ENCODE measurements at places on chromosomes 5 and 9. TPM values are rescaled to one million over a fixed set of nuclear protein-coding genes. Genes with fewer than 3 reads are reported as not detected.

Gene FAM221B
- not detected for total RNA-seq

Gene CFAP77
- not detected for total RNA-seq

Gene ATP6V1G1
- 82.6 TPM for total RNA-seq

Gene TICAM2
- total RNA-seq = 9.2 TPM

Gene SLC6A3
- not detected for total RNA-seq

Gene STKLD1
- total RNA-seq = not detected

Gene ORM2
- total RNA-seq = not detected

Gene GABRA1
- not detected for total RNA-seq

Gene TESK1
- 33.3 TPM for total RNA-seq

Gene JADE2
- total RNA-seq = 33.9 TPM

DNA sequence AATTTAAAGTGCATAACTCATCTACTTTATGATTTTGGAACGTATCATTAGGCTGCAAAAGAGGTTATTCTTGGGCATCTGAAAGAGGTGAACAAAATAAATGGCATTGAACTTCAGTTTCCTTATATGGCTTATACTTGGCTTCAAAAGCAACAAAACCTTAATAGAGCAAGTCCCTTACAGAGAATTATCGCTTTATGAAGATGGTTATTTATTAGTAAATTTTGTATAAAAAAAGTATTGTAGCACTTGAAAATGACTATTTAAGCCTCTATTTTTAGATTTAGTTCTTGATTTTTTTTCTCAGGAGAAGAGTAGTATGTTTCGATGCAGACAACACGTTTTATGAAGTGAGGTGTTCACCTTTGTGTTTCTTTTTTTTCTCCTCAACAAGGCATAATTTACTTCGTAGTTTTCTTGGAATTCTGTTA, 2.0 kb downstream of the ERBIN start:
- no peak for DNase-seq
- H3K36me3 ChIP-seq = peaks cover 58% of the 10 kb centered on the region

- no peaks in the 10 kb centered on the region for H3K36me3 ChIP-seq
- H3K4me1 ChIP-seq = peaks cover 18% of the 10 kb centered on the region
- no peak overlapping the region for H3K27ac ChIP-seq
- peaks cover 4% of the 10 kb centered on the region for H3K27me3 ChIP-seq
- DNase-seq = no peak
- no peak overlapping the region for H3K4me3 ChIP-seq
Observed at GRCh38 chr9:98603821-98604383, 104.8 kb downstream of the GABBR2 start.

DNA sequence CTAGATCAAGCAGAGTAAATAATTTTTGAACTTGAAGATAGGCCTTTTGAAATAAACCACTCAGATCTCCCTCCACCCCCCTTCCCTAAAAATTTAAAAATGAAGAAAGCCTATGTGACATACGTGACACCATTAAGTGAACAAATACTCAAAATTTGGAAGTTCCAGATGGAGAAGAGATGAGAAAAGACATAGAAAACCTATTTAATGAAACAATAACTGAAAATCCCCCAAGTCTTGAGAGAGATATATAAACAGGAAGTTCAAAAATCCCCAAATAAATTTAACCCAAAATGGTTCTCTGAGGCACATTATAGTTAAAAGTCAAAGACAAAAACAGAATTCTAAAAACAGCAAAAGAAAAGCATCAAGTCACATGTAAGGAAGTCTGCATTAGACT, 428.6 kb downstream of the PSAT1 start:
- peaks cover 14% of the 10 kb centered on the region for H3K4me1 ChIP-seq
- peaks cover 48% of the 10 kb centered on the region for H3K36me3 ChIP-seq
- no peak overlapping the region for H3K27ac ChIP-seq
- DNase-seq = no peak
- no peak overlapping the region for H3K4me3 ChIP-seq

- no peak overlapping the region for H3K27ac ChIP-seq
- no peaks in the 10 kb centered on the region for H3K36me3 ChIP-seq
- H3K4me1 ChIP-seq = peaks cover 8% of the 10 kb centered on the region
- peaks cover 7% of the 10 kb centered on the region for H3K27me3 ChIP-seq
- no peak overlapping the region for H3K4me3 ChIP-seq
- no peak for DNase-seq
Observed at GRCh38 chr9:133686642-133687575, 50.7 kb downstream of the DBH start.

- no peak for DNase-seq
- peaks cover 15% of the 10 kb centered on the region for H3K36me3 ChIP-seq
- H3K4me3 ChIP-seq = no peak overlapping the region
- peaks cover 2% of the 10 kb centered on the region for H3K27me3 ChIP-seq
Observed at GRCh38 chr5:10490927-10491672, 49.4 kb downstream of the ROPN1L start.

DNA sequence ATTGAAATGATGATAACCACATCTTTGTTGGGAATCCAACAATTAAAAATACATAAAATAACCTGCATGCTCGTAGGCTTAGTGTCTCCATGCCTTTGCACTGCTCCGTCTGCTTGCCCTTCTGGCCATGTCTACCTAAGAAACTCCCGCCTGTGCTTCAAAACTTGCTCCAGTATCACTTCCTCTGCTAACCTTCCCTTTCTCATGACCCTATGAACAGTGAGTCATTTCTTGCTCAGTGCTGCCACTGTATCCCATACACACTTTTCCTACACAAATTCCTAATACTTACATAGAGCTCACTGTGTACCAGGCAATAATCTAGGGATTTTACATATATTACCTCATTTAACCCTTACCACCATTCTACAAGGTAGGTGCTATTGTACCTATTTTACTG, 33.5 kb downstream of the TMEM245 start:
- no peak for DNase-seq
- H3K4me1 ChIP-seq = peaks cover 40% of the 10 kb centered on the region
- no peak overlapping the region for H3K4me3 ChIP-seq

- H3K4me1 ChIP-seq = peaks cover 22% of the 10 kb centered on the region
- peaks cover 17% of the 10 kb centered on the region for H3K27me3 ChIP-seq
- no peak overlapping the region for H3K27ac ChIP-seq
- H3K36me3 ChIP-seq = no peaks in the 10 kb centered on the region
Observed at GRCh38 chr5:71893451-71893850, 174.4 kb downstream of the CARTPT start.

GRCh38 chr5:145579301-145579700, 255.8 kb downstream of the PRELID2 start:
- H3K36me3 ChIP-seq = peaks cover 22% of the 10 kb centered on the region
- peaks cover 31% of the 10 kb centered on the region for H3K4me1 ChIP-seq
- no peaks in the 10 kb centered on the region for H3K27me3 ChIP-seq
- no peak overlapping the region for H3K27ac ChIP-seq
- H3K4me3 ChIP-seq = no peak overlapping the region

GRCh38 chr5:125232779-125233230, 486.4 kb upstream of the ZNF608 start:
- H3K36me3 ChIP-seq = no peaks in the 10 kb centered on the region
- peaks cover 17% of the 10 kb centered on the region for H3K4me1 ChIP-seq
- H3K27ac ChIP-seq = no peak overlapping the region
